Daoy (cell line): ENCODE measurements at places on chromosomes 3 and 15.

DNA sequence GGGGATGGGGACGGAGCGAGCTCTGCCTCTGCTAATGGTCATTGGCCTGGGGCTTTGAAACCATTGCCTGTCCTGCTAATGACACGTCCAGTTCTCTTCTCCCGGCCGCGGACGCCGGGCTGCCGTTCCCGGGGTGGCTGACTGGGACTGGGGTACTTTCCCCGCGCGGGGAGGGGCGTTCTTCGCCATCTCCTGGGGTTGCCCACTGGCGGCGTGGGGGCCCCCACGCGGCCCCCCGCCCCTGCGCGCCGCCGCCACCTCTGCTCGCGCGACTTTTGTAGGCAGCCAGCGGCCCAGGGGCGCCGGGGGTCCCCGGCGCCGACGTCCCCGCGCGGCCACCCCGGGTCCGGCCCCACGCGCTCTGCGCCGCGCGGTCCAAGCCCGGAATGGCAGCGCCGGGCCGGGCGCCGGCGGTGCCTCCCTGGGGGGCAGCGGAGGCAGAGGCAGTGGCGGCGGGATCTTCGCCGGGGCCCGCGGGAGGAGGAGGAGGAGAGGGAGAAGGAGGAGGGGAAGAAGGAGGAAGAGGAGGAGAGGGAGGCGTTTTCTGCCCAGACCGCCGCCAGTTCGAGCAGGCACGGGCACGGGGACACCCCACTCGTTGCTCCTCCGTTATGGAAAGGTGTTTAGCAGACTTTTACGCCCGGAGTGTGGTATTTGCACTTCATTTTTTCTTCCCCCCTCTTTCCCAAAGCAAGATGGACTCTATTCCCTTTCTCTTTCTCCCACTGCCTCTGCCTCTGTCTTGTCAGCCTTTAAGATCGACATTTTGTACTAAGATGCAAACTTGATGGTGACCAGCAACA lies 2.3 kb downstream of the BBX start:
- peak; percentile 70 for DNase-seq

DNA sequence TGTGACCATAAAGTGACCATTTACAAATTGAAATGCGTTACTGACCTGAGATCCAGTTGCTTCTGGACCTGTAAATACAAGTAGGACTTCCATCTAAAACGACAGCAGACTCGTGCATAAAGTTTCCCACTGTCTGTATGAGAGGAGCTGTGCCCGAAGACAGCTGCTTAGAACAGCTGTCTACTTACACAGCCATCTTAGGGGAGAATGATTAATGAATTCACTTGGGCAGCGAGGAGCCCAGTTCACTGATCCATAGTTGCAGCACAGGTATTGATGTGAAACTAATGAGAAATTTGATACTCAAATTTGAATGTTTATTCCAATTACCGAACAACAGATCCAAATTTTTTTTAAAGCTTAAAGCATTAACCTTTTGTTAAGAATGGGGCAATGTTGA lies 748.1 kb downstream of the NR2F2 start:
- DNase-seq: no peak

- no peak for DNase-seq
Observed at GRCh38 chr3:31402117-31402516, 130.6 kb upstream of the STT3B start.

DNA sequence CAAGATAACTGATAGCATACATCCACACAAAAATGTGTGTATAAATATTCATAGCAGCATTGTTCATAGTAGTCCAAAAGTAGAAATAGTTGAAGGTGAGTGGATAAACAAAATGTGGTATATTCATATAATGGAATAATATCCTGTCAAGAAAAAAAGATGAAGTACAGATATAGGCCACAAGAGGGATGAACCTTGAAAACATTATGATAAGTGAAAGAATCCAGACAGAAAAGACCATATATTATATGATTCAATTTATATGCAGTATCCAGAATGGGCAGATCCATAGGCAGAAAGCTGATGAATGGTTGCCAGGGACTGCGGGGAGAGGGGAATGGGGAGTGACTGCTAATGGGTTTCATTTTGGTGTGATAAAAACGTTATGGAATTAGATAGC lies 54.3 kb upstream of the TNIK start:
- no peak for DNase-seq

GRCh38 chr3:60080648-60081047 lies 1030.8 kb upstream of the CFAP20DC start:
- no peak for DNase-seq

DNA sequence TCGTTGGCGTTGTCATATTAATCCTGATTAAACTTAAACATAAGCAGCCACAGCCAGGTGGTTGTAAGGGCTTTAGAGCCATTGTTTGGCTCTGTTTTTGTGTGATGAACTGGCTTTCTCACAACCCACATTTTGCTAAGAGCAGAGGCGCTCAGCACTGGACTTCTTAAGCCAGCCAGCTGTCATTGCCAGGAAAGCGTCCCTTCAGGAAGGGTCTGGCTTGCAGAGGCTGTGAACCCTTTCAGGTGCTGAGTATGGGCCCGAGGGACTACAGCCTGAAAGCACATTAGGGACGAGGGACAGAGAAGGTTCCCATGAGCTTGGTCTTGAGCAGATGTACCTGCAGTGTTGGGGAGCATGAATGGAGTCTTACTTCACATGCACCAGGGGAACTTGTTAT lies 112.3 kb downstream of the CHCHD6 start:
- no peak for DNase-seq
